ENCODE measurements at places on chromosomes 11 and 22.

- peak; percentile 56 for DNase-seq
Measured at GRCh38 chr11:35190804-35191348, 51.9 kb downstream of the CD44 start.

GRCh38 chr11:63769714-63770455 is 1.3 kb upstream of the ZFTA start:
- DNase-seq, result peak; percentile 22

DNA sequence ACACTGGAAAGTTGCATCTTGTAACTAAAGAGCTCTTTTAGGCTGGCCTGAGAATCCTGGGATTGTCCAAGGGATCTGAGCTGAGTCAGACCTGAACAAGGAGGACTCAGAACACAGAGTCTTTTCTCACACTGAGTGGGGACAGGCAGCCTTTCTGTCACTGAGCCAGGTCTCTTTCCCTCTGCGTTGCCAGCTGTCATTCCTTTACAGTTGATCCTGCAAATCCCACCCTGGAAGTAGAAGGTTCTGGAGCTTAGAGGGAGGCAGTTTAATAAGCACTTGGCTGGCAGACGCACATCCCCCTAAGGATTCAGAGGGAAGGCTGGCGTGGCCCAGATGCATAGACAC is 76.3 kb upstream of the SUSD2 start:
- DNase-seq, result no peak

- no peak for DNase-seq
Measured at GRCh38 chr11:117097014-117097388, 1.2 kb downstream of the SIK3 start.

DNA sequence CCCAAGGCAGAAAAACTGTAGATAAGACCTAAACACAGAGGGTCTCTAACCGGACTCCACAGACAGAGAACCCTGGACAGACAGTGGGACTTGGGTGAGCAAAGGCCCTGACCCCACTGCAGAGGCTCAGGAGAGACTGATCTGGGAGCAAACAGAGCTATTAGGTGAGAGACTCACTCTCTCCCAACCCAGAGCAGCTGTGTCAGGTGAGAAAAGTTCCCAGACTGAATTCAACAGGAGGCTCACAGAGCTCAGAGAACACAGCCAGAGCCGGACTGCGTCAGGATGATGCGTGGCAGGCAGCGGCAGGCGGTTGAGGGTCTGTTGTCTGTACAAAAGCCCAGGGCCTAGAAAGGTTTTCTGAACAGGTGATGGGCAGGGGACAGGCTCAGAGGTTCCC is 5.5 kb downstream of the RFPL2 start:
- DNase-seq, result no peak

- DNase-seq, result peak; percentile 78
Measured at GRCh38 chr11:119584193-119585042, 144.6 kb downstream of the NECTIN1 start.

DNA sequence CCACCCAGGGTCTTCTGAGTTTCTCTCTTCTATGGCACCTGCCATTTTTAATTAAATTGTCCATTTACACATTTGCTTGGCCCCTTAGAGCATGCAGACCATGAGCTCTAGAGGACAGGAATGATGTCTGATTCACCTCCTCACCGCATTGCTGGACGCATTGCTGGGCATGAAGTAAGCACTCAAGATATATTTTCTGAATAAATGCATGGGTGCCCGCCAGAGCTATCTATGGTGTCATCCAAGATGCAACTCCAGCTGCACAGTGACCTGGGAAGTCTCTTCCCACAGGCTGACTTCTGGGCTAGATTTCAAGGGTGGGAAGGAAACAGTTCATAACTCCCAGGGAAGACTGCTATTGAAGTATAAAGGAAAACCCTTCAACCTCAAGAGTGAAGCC is 66.6 kb upstream of the ASPHD2 start:
- DNase-seq, result no peak

DNA sequence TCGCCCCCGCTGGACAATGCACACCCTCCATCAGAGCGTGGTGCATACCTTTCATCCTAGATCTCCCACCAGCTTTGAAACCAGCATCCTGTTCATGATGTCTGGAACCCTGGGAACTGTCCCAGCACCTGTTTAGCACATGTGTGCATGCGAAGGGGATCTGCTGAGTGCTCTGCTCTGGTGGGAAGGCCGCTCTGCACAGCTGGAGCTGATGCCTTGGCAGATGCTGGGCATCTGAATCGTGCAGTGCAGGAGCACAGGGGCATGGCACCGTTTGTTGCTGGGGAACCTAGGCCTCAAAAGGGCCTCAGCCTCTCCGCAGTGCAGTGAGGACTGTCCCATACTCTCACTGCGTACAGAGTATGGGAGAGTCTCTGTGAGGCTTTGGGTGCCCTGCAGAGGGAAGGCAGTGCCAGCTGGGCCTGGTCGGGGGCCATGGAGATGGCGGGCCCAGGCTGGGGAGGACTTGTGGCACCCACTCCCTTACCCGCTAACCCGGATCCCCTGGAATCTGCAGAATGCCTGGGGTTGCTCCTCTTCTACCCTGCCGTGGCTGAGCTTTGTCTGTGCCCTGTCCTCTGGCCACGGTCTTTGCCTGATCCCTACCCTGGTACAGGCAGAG is 72.9 kb upstream of the ATXN10 start:
- DNase-seq, result no peak

GRCh38 chr11:60563553-60564235 is 48.5 kb downstream of the MS4A13 start:
- peak; percentile 1 for DNase-seq

DNA sequence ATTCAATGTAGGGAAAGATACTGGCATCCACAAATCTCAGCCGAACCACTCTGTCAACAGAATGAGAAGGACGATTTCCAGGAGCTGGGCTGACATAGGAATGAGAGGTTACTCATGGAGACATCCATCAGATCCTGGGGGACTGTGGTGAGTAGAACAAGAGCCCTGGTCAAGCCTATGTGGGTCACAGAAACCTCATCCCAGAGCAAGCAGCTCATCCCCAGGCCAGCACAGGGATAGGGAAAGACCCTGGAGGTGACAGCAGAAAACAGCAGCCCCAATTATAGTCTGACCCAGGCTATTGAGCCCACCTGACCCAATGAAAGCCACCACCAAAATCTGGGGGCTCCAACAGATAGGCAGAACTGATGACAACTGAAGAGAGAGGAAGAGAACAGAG is 128.0 kb upstream of the SERPIND1 start:
- no peak for DNase-seq

GRCh38 chr11:58527429-58527828 is 19.5 kb upstream of the OR5B21 start:
- no peak for DNase-seq

GRCh38 chr11:2366276-2366675 is 10.8 kb upstream of the CD81 start:
- no peak for DNase-seq

DNA sequence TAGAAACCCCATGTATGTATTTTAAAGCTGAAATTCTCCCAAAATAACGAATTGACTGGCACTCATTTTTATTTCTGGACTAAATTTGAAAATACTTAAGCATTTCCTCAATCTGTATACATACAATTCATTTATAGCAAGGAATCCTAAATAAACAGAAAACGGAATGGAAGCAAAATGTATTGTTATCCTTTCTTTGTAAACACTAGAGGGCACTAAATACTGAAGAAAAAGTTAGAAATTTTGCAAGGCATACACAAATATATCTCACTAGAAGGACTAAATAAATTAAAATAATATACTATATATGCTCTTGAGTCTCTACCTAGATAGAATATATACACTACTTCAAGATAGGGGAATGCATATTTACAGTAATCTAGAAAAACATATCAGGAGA is 23.1 kb upstream of the ANO5 start:
- DNase-seq, result peak; percentile 12

GRCh38 chr11:911890-912219 is 1.2 kb upstream of the CHID1 start:
- DNase-seq, result no peak

DNA sequence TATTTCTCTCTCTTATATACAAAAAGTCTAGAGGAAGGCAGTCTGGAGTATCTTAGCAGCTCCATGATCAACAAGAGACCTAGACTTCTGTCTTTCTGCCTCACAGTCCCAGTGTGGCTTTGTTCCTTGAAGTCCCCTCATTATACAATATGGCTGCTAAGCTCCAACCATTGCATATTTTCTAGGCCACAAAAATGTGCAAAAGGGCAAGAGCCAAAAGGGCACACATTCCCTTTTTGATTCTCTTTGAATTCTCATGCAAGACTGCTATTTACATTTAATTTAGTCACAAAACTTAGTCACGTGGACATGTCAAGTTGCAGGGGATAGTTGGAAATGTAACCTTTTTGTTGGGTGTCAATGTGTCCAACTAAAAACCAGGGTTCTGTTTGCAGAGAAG is 64.2 kb upstream of the OLFML1 start:
- no peak for DNase-seq

- DNase-seq, result no peak
Measured at GRCh38 chr11:67007126-67007525, 15.8 kb upstream of the SYT12 start.

- no peak for DNase-seq
Measured at GRCh38 chr11:7462706-7463105, 22.6 kb upstream of the OLFML1 start.

GRCh38 chr11:27462543-27462942 is 10.0 kb downstream of the LGR4 start:
- DNase-seq, result peak; percentile 48

DNA sequence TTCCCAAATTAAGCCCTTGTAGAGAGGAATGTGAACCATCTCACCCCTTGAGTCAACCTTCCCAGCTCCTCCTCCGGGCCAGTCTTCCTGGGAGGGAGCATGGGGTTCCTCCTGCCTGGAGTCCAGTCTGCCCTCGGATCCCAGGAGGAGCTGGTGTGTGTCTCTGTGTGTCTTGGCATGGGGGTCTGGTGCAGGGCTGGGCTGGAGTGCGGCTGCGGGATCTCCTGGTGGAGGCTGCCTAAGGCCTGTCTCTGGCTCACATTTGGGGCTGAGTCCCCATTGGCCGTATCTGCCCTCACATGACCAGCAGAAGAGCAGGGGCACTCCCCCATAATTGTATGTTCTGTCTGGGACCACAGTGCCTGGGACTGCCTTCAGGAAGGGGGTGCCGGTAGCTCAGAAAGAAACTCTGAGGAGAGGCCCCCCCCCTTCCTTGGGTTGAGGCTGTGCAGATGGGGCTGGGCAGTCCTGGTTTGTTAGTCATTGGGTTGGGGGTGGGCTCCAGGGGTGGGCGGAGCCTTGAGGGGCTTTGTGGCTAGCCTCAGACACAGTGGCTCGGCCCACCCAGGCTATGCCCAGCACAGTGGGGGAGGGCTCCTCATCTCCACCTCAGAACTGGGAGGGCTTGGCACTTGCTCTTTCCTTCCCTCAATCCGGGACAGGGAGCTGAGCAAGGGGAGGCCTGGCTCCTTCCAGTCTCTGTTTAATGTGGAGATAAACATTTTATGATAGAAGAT is 2.9 kb downstream of the C1QTNF5 start:
- no peak for DNase-seq

DNA sequence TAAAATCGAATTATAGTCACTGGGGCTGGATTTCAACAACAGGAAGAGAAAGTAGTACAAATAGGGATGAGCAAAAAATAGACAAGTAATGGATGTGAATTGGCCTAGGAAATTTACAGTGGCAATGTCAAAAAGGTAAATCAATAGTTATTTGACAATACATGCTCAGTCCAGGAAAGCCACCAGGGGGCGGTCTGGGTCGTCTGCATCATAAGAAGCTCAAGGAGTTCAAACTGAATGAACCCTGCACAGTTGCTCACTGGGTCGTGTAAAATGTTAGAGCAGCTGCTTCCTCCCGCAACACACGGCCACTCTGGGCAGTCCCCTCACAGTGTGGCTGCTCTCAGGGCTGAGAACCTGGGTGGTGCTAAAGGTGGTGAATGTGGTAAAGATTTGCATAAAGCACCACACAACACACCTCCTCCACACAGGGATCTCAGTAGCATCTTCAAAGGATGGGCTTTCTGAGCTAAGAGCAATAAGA is 85.9 kb downstream of the ZNF280B start:
- peak; percentile 82 for DNase-seq

- DNase-seq, result no peak
Measured at GRCh38 chr11:16750417-16750816, 12.0 kb downstream of the C11orf58 start.

DNA sequence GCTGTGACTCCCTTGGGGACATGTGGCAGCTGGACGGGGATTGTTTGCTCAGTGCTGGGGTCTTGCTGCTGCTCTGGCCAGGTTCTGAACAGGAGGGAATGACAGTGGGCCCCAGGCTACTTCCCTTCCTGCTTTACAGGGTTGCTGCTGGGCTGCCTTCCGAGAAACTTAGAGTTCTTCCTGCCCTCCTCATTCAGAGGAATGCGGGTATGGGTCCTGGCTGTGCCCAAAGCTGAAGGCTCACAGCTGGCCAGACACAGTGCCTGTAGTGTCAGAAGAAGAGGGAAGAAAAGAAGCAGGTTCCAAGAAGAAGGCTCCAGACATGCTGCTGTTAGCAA is 108.3 kb upstream of the PARVA start:
- peak; percentile 55 for DNase-seq

Measured in choroid plexus epithelial cell (primary cell).